ENCODE measurements at places on chromosomes 3 and 15. TPM values are rescaled to one million over a fixed set of nuclear protein-coding genes. Genes with fewer than 3 reads are reported as not detected.

The HYAL1 gene
- total RNA-seq = 4.8 TPM

The TMEM212 gene
- not detected for total RNA-seq

The C15orf40 gene
- total RNA-seq = 3.6 TPM

The NAA80 gene
- total RNA-seq = 3.4 TPM

The SLC22A14 gene
- total RNA-seq = under 0.01 TPM

The CCDC9B gene
- 36.4 TPM for total RNA-seq

The NOX5 gene
- not detected for total RNA-seq

The ANKUB1 gene
- total RNA-seq = 1.3 TPM

The RAB7A gene
- total RNA-seq = 32.4 TPM

The COLQ gene
- total RNA-seq = under 0.01 TPM

The IDH2 gene
- 46.0 TPM for total RNA-seq

The CFAP91 gene
- 0.48 TPM for total RNA-seq

The DGKG gene
- total RNA-seq = not detected

The DBR1 gene
- 13.0 TPM for total RNA-seq

The FBXO40 gene
- not detected for total RNA-seq

The CSPG4 gene
- 22.7 TPM for total RNA-seq

Measured in tracheal epithelial cell (primary cell).